ENCODE measurements at places on chromosomes 1 and 21.

- DNase-seq = no peak
Measured at GRCh38 chr1:57966751-57967406, 543.0 kb upstream of the DAB1 start.

DNA sequence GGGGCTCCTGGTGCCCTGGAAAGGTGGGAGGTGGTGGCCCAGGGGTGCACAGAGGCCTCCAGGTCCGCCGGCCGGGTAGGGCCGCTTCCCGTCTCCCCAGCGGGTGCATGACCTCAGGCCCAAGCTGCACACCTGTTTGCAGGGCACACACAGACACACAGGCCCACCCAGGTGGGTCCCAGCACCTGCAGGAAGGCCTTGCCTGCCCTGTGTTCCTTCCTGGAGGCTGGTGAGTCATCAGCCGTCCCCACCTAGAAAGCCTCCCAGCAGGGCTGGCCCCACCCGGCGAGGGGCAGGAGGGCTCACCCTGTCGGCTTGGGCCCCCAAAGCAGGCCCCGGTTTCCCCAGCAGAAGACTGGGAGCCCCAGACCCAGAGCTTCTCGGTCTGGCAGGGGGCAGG lies 23.6 kb upstream of the TTLL10 start:
- DNase-seq = no peak

DNA sequence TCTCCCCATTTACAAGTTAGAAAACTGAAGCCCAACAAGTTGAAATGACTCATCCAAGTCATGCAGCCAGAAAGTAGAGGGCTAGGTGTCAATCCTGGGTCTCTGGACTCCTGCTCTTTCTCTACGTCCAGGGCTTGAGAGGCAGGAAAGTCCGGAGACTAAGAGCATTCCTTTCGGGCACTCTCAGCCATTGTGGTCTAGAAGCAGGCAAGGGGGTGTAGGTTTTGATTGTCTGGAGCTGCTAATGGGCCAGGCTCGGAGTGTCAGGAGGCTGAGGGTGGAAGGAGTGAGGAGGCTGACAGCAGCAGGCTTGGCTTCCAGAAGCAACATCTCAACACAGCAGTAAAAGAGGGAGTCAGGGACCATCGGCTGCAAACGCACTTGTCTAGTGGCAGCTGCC lies 107.6 kb upstream of the KLHDC7A start:
- DNase-seq = no peak

DNA sequence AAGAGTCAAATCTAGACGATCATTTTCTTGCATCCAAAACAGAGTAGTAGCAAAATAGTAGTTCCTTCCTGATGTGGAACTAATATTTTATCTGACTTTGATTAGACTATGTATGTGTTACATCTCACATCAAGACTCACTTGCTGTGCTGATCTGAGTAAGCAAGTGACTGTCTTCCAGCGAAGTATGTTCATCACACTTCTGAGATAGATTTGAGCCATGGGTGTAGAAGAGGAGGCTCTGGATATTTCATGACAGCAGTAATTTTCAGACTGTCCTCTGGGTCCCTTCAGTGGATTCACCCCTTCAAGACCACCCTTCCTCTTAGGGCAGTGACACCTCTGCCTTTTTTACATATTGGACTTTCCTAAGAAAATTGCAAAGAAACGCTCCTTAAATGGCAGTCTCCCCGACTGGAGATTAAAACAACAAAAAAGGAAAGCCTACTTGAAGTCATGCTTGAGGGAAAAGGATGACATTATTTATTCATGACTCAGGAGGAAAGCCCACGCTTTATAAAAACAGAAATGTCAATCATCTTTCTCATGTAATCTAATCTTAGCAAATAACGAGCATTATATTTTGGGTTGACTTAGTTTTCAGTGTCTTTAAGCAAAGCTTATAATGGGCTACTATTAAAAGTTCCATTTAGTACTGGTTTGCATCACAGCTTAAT lies 22.8 kb downstream of the ATP1B1 start:
- DNase-seq = no peak

- DNase-seq = no peak
Measured at GRCh38 chr1:179786815-179787685, 44.0 kb downstream of the FAM163A start.

- DNase-seq = no peak
Measured at GRCh38 chr1:246041360-246041759, 465.7 kb downstream of the SMYD3 start.

DNA sequence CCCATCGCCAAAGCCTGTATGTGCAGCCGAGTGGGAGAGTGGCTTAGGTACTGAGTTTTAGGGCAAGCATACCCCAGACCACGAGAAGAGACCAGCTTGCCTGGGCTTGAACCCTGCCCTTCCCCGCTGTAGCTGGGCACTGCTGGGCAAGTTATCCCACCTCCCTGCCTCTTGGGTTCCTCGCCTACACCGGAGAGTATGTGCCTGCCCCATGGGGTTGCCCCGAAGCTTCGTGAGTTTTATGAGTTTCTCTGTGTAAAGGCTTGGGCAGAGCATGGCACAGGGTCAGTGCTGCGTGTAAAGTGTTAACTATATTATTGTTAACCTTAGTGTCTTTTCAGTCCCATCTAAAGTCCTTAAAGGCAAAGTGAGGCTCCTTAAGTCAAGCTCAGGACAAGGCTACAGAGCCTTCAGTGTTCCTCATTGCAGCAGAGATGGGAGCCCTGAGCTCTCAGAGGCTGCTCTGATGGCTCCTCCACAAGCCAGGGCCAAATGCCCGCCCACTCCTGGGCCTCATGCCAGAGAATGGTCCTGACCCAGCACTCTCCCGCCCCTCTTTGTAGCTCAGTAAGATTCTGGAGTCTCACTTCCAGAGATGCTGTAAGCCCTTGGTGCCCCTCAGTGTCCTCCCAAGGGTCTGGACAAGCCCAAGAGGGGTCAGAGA lies 37.0 kb upstream of the KCNA10 start:
- DNase-seq = no peak

GRCh38 chr1:9561429-9561828 lies 22.2 kb downstream of the SLC25A33 start:
- DNase-seq = no peak

- no peak for DNase-seq
Measured at GRCh38 chr1:204725821-204726448, 40.4 kb upstream of the LRRN2 start.

- DNase-seq = no peak
Measured at GRCh38 chr21:14762327-14762726, 216.2 kb upstream of the SAMSN1 start.

DNA sequence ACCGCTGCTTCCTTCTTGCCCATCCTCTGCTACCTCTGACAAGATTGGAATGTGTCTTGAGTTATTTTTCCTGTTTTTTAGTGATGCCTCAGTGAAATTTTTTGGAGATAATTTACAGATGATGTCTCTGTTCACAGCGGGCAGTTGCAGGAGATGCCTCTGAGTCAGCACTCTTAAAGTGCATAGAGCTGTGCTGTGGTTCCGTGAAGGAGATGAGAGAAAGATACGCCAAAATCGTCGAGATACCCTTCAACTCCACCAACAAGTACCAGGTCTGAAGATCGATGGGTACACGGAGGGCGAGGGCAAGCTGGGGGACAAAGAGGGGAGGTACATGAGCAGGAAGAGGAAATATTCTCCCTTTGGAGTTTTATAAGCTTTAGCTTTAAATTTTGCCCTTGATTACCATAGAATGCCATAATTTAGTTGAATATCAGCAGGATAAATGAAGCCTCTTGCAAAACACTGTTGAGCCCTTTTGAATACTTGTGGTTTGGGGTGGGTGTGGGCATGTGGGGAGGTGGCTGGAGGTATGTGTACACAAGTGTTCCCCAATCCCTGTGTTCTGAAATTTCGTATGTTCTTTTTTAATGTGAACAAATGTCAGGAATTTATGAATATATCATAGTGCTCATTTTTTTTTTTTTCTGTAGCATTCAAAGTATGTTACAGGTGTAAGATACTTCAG lies 19.8 kb downstream of the ATP1A1 start:
- no peak for DNase-seq

- no peak for DNase-seq
Measured at GRCh38 chr1:245748646-245749045, 593.9 kb downstream of the KIF26B start.

DNA sequence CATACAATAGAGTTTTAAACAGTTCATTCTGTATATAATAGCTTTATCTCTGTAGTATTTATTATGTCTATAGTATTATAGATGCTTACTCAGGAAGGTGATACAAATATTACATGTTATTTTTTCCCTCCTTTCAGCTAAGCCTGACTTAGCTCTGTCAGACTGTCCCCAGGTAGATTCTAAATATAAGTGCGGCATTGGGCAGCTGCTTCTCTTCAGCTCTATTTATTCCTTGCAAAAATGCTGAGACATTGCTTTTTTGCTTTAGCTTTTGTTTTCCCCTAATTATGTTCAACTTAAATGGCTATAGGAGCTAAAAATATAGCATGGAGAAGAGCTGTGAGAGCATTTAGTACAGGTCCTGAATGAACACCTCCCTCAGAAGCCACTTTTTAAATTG lies 203.2 kb upstream of the BEND5 start:
- no peak for DNase-seq

- DNase-seq = no peak
Measured at GRCh38 chr1:19087737-19088594, 122.1 kb downstream of the UBR4 start.

- DNase-seq = no peak
Measured at GRCh38 chr21:36507397-36508018, 27.6 kb upstream of the CLDN14 start.
